ENCODE measurements at places on chromosomes 12 and 14.

- no peak for DNase-seq
Measured at GRCh38 chr12:15116086-15116485, 105.1 kb downstream of the RERG start.

DNA sequence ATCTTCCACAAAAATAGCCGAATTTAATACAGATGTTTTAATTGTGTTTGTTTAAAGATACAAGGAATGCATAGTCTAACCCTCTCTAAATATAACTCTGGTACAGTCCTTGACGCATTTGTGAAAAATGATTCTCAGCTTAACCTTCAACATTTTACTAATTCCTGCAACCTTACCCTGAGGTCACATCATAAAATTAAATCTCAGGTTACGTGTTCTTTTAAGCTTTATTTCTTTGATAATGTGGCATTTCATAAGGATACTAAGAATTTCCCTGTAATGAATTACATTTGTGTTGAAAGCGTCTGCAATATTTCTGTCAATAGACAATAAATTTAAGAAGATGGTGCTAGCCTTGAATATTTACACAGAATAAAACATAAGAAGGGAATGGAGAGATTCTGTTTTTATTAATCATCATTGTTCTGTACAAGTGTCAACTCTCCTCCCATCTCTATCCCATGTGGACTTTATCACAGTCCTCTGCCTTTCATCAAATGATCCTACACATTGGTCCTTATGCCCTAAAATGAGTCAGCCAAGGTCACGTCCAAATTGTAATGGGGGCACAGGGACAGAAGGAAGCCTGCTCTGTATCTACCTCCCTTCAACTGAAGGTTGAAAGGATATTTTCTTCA lies 769.3 kb upstream of the FLRT2 start:
- no peak for DNase-seq

DNA sequence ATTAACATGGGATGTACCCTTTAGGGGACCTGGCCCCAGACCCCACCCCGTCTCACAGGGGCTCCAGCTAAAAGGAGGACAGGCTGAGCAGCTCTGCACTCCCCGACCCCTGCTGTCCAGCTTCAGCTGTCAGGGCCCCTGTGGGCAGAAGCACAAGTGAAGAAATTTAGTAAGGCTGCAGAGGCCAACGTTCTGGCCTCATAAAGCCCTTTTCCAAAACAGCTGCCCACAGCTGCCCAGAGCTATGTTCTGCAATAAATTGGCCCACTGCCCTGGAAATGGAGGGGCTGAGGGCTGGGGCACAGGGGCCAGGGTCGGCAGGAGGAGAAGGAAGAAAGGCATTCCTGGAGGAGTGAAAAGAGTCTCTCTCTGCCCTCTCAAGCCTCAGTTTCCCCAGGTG lies 357.1 kb downstream of the BCL11B start:
- DNase-seq: no peak

DNA sequence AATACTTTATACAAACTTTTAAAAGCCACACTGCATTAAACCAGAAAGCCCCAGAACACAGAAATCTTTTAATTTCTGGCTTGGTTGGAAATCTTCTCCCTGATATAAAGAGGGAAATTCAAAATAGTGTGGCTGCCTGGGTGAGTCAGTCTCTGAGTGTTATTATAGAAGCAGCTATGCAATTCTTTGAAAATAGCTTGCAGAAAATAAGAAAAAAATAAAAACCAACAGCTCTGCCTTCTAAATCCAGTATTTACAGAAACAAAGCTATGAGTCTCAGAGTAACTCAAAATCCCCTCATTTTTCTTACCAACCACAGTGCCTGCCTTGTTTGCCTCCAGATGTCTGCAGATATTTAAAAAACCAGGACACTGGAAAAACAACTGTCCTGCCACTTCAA lies 68.6 kb upstream of the FERMT2 start:
- DNase-seq: no peak

DNA sequence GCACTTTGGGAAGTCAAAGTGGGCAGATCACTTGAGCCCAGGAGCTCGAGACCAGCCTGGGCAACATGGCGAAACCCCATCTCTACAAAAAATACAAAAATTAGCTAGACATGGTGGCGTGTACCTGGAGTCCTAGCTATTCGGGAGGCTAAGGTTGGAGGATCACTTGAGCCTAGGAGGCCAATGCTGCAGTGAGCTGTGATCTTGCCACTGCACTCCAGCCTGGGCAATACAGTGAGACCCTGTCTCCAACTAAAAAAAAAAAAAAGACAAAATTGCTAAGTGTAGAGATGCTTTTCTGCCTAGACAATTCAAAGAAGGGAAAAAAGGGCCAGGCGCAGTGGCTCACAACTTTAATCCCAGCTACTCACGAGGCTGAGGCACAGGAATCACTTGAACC lies 3.4 kb upstream of the LRP6 start:
- no peak for DNase-seq

GRCh38 chr12:78118486-78118885 lies 287.8 kb downstream of the NAV3 start:
- DNase-seq: no peak

GRCh38 chr14:104751539-104752422 lies 1.2 kb upstream of the SIVA1 start:
- DNase-seq: no peak

- DNase-seq: no peak
Measured at GRCh38 chr14:72906316-72906715, 12.4 kb upstream of the DPF3 start.

DNA sequence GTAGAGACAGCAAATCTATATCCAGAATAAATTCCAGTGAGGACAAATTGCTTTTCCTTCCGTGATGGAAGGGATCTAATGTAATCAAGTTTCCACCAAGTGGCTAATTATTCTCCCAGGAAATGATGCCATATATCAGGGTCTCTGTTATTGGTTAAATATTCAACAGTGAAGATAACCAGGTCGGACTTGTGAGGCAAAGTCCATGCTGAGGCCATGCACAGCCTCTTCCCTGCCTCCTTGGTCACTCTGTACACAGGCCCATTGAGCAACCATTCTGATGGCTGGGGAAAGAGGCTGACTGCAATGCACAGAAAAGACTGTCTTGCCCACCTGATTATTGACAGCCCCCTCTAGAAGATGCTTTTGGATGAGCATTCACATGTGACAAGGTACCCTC lies 90.1 kb downstream of the TNFAIP2 start:
- no peak for DNase-seq

DNA sequence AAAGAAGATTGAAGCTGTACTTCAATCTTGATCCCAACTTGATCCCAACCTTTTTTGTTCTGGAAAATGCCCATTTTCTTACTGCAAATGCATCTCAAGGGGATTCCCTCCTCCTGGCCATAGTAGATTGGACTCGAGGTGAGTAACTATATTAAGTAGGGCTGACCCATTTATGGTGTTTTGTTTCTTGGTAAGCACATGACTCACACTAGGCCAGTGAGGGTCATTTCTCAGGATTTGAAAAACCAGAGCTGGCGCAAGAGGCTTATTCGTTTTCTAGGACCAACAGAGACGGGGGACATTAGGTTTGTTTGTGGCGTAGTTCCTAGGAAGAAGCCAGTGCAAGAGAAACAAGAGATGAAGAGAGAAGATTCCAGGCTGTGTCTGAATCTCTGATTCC lies 51.4 kb downstream of the MRPL42 start:
- no peak for DNase-seq
